Bronchial epithelial cell (primary cell): ENCODE measurements at places on chromosomes 1 and 21. TPM values are rescaled to one million over a fixed set of nuclear protein-coding genes. Genes with fewer than 3 reads are reported as not detected.
A peak's percentile ranks its signal among the peaks of the same experiment; 100 is the strongest.

- DNase-seq = peak; percentile 6
These were observed 315.8 kb upstream of the KAZN start for GRCh38 chr1:14282707-14283106.

Gene DNAJC8
- total RNA-seq = 44.2 and 51.7 TPM in 2 replicates

Gene SERTAD4
- 0.26 and 0.64 TPM in 2 replicates for total RNA-seq

DNA sequence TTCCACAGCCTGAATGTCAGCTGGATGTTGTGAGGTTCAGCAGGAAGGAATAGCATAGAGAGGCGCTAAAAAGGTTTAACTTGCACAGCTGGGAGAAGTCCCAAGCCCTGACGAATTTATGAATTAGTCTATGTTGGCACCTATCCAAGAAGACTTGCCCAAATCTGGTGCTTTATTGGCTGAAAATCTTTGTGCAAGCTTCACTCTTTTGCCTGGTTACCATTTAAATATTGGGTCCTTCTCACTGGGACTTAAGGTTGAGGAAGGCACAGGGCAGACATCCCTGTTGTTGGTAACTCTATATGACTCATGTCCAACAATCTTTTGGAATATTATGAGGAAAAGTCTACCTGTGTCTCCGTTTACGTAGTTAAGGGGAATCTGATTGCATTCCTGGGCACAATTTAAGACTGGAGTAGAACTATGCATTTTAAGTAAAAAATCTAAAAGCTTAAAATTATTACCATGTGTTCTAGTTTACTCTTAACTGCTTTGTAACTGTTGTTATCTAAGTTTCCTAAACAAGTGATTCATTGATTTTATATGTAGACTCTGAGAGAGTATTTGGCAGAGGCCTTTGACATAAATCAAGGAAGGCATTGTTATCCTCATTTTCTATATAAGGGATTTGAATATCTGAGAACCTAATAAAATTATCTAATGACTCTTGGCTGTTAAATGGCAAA lies 181.7 kb upstream of the DPYD start:
- DNase-seq = no peak

Gene FYB2
- 0.13 TPM in 1 of 2 replicates, not detected in the other for total RNA-seq

GRCh38 chr1:207753611-207754010 lies 1.8 kb downstream of the CD46 start:
- DNase-seq = no peak

Gene FAM151A
- not detected in 2 replicates for total RNA-seq

- peak; percentile 11 for DNase-seq
These were observed 26.2 kb downstream of the RHBDL2 start for GRCh38 chr1:38915352-38915948.

Gene SPRR5
- total RNA-seq = not detected in 2 replicates

Gene NR0B2
- not detected in 2 replicates for total RNA-seq

Gene SPRR2E
- 0.26 and 3.7 TPM in 2 replicates for total RNA-seq

DNA sequence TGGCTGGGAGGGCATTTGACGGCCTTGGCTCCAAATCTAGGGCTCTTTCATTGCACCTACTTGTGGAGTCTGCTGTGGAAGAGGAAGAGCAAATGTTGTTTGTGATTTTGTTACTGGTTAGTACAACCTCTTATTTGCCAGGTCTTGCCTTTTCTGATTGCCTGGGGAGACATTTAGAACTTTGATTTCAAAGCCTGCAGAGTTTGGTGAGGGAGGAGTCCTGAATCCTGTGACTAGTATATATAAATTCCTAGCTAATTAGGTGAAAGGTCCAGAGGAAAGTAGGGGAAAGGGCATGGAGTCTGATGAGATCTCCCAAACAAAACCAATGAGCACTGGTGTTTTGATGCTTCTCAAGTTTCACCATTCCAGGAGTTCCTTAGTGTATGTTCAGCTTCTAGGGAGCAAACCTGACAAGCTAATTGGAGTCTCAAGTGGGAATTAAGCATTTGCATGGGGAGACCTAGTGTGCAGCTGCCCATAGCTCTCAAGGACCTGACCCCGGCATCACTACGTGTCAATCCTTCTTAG lies 5.1 kb upstream of the HMGCS2 start:
- DNase-seq = peak; percentile 27

DNA sequence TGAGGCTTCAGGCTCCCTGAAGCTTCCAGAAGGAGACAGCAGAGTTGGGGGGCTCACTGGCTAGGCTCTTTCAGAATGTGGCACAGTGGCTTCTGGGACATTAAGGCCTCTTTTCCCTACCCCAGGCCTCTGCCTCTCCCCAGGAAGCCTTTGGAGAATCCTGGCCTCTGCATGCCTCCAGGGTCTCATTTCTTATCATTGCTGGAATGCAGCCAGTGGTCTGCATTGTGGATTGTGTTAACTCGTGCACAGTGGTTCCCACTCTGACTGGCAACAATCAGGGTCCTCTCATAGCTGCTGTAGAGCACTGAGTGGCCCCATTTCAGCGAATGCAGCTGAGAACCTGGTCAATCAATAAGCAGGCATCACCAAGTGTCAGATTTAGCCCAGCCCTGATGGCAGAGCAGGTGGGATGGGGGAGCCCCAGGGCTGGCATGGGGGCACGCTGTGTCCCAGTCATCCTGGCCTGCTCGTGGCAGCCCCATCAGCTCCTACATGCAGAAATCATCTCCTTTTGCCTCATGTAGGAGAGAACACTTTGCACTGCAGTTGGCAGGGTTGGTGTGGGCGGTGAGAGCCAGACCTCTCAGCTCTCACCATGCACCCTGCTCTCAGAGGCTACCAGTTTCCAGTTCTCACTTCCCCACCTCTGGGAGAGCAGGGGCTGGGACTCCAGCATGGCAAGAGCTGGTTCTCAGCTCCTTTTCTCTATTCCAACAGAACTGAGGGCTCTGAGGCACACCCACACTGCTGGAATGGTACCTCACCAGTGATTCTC lies 13.4 kb downstream of the ADORA1 start:
- DNase-seq = no peak

Gene HPDL
- under 0.01 and 0.53 TPM in 2 replicates for total RNA-seq

DNA sequence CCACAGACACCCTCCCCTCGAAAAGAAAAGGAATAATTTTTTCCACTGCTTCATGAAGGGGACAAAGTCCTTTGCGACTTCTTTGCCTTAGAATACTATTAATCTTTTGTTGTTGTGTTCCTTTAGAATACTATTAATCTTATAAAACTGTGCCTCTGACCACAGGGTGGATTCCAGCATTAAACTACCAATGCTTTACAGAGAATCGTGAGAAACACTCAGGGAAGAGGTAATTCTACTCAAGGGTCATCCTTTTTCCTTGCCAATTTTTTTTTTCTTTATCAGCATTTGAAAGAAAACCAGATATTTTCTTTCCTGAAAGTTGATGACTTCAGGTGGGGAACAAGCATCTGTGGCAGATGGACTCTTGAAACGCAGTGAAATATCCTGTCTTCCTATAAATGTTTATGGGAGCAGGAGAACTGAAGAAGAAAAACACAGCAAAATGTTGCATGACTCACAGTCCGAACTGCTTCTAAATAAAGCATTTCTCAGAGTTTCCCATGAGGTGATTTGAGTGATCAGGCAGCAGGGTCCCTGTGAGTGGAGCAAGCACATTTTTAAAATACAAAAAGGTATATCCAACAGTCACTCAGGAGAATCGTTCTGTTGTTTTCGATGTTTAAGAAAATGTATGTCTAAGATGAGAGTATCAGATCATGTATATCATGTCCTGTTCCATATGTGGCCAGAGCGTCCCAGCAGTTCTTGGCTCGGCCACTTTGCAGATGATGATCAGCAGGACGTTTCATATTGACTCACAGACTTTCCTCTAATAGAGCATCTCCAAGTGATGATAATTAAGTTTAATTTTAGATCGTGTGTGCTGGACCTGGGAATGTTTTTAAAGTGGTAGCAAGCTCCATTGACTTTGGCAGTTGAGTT lies 154.2 kb upstream of the RUNX1 start:
- no peak for DNase-seq

- DNase-seq = peak; percentile 43
These were observed 49.9 kb downstream of the C8B start for GRCh38 chr1:56915960-56916359.

DNA sequence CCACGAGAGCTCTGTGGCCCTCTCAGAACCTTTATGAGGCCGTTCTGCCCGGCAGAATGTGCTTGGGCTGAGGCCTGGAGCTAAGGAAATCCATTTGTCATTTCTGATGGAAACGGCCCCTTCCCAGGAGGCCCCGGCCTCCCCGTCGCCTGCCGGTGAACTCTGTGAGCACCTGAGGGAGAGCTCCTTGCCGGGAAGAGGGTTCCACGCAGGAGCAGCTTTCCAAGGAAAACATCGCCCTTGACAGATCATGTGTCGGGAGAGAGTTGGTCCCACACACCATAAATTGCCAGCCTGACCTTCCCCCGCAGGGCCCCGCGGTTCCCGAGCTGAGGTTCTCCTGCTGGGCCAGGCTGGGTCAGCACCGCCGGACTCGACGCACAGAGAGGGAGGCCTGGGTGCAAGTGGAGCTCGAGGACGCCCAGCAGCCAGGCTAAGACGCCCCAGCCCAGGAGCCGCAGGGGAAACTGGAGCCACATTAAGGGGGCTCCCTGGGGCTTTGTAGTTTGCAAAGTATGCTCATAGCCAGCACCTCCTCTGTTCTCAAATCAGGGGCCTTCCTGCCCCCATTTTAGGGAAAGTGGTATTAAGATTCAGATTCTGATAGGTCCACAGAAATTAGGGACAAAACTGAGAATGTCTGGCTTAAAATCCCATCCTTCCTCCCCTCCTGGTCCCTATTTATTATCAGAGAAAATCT lies 239.5 kb downstream of the FOXD2 start:
- no peak for DNase-seq

DNA sequence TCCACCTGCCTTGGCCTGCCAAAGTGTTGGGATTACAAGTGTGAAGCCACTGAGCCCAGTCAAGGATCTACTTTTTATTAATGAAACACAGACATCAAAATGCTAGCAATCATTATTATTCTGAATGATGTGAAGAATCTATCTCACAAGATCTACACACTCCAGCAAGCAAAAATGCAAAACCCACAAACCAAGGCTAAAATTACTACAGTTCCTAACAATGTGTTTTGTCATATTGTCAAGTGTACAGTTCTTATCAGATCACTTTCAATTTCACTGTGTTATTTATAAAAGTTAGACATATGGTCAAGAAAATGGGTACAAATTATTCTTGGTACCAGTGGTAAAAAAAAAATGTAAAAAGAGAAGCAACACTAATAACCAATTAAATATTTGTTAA lies 61.3 kb upstream of the SDC3 start:
- no peak for DNase-seq

Gene KIAA1614
- 0.38 and 0.79 TPM in 2 replicates for total RNA-seq

Gene TIE1
- 0.53 TPM in 1 of 2 replicates, not detected in the other for total RNA-seq

GRCh38 chr1:231924180-231924579 lies 297.6 kb downstream of the DISC1 start:
- DNase-seq = no peak

DNA sequence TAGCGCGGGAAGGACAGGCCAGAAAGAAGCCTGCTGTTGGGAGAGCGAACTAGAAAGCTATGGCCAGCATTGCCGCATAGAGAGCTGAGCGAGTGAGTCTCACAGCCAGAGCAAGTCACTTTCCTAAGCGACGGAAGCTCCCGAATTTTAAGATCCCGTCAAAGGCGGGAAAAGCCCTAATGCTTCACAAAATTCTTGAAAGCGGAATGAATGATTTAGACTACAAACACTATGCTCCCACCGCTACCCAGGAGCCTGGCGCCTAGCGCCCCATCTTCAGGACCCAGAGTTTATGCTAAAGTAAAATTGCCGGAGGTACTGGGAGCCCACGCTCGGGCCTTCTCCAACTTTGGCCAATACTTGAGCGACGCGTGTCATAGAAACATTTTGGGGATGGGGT lies 409.9 kb upstream of the ESRRG start:
- DNase-seq = no peak

DNA sequence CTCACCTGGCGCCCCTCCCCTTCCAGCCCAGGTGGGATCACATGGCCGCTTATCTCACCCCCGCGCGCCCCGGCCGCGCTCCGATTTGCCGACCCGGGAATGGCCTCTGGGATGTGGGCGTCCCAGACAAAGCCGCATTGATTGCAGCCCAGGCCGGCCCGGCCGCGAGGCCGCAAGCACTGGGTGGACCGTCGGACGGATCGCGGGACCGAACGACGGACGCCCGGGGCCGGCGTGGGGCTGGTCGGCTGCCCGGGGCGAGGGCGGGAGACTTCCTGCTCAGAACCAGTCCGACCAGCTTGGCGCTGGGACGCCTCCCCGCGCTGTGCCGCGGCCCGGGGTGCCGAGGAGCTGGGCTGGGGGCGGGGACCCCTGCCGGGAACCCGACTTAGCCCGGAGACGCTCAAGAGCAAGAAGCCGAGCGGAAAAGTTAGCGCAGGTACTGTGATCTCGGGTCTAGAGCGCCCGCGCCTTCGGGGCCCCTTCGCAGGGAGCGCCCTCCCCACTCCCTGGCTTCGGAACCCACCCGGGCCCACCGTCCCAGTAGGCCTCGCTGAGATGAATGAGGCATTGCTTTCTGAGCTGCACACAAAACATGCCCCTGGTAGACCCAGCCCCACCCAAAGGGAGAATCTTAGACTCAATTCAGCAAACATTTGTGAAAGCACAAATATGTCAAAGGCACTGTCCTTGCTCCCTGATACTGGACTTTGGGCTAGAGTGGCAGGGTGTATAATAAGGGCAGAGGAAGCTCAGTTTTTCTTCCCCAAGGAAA lies 415 bp upstream of the LAD1 start:
- peak; percentile 67 for DNase-seq

Gene TAL1
- total RNA-seq = under 0.01 TPM in 1 of 2 replicates, not detected in the other

DNA sequence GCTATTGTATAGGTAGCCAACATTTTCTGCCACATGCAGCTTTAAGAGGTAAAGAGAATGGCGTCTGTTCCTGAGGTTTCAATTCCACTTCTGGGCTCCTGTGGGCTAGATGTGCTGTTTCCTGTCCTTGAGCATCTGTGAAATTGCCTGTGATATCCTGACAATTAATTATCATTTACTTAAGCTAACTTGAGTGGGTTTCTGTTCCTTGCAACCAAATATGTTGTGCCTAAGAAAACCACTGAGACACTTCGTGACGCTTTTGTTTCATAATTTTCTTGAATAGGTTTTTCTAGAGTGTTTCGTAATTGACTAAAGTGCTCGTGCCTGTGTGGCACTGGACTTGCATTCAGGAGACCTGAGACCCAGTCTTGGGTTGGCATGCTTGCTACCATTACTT lies 127.3 kb upstream of the POU3F1 start:
- no peak for DNase-seq

DNA sequence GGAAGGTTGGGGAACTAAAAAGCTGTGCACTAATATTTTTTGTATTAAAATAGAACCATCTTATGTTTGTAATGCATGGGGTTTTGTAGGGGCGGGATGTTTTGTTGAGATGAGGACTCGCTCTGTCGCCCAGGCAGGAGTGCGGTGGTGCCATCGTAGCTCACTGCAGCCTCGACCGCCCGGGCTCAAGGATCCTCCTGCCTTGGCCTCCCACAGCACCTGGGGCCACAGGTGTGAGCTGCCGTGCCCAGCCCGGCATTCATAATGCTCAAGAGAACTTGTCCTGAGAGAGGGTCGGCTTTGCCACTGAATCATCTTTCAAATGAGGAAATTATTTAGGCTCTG lies 3.0 kb upstream of the C1orf159 start:
- DNase-seq = no peak

- DNase-seq = no peak
These were observed 56.1 kb downstream of the HSF2BP start for GRCh38 chr21:43603233-43603626.

DNA sequence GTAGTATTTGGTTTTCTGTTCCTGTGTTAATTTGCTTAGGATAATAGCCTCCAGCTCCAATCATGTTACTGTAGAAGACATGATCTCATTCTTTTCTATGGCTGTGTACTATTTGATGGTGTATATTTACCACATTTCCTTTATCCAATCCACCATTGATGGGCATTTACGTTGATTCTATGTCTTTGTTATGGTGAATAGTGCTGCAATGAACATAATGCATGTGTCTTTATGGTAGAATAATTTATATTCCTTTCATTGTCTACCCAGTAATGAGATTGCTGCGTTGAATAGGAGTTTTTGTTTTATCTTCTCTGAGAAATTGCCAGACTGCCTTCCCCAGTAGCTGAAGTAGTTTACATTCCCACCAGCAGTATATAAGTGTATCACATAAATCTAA lies 538.8 kb downstream of the LRRIQ3 start:
- DNase-seq = no peak
